Ascending aorta (tissue), 2 donors: ENCODE measurements at places on chromosomes 2 and 18.

- no peak for DNase-seq
Observed at GRCh38 chr2:142650601-142651000, 226.9 kb upstream of the KYNU start.

DNA sequence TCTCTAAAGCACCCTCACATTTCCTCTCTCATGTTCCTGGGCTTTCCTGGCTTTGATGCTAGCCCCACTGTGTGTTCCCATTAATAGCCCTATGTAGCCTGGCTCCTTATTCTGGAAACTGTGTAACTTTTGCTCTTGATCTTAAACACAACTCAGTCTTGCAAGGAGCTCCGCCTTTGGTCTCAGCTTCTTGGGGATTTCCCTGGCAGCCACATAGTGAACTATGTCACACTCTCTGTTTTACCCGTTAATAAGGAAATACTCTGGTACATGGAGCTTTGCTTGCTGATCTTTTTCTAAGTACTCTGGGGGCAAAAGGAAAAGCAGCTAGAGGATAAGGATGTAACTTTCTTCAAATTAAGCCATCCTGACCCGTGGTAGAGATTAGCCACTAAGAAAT is 259.3 kb downstream of the NEDD4L start:
- no peak for DNase-seq

DNA sequence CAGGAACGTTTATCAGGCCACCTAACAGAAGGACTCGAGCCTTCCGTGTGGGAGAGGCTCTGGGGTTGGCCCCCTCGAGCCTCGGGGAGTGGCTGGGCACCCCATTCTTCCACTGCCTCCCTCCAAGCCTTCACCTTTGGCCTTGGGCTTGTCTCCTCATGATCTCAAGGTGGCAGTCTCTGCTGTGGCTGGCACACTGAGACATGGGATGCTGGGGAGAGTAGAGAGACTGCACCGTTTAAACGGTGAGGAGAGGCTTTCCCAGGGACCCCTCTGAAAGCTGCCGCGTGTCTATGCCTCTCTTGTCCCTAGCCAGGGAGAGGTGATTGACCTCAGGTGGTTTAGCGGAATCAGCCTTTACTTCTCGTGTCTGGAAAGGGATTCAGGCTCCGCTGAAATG is 71.0 kb downstream of the DCDC2C start:
- no peak for DNase-seq

GRCh38 chr2:13651684-13652131 is 935.0 kb downstream of the TRIB2 start:
- DNase-seq: no peak

DNA sequence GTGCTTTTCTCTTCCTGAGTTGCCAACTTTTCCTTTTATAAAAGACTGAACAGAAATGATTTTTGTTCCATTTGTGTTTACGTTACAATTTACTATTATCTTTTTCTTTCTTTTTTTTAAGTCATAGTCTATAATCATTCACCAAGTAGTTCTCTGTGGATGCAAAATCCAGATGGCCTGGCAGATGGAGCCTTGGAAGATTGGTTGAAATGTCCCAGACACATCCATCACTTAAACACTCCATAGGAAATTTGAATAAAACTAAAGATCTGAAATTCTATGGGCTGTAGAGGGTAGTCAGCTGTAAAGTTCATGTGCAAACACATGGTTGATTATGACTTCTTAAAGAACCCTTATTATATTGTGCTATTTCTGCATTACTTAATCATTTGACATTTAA is 164.8 kb upstream of the DOCK10 start:
- no peak for DNase-seq

DNA sequence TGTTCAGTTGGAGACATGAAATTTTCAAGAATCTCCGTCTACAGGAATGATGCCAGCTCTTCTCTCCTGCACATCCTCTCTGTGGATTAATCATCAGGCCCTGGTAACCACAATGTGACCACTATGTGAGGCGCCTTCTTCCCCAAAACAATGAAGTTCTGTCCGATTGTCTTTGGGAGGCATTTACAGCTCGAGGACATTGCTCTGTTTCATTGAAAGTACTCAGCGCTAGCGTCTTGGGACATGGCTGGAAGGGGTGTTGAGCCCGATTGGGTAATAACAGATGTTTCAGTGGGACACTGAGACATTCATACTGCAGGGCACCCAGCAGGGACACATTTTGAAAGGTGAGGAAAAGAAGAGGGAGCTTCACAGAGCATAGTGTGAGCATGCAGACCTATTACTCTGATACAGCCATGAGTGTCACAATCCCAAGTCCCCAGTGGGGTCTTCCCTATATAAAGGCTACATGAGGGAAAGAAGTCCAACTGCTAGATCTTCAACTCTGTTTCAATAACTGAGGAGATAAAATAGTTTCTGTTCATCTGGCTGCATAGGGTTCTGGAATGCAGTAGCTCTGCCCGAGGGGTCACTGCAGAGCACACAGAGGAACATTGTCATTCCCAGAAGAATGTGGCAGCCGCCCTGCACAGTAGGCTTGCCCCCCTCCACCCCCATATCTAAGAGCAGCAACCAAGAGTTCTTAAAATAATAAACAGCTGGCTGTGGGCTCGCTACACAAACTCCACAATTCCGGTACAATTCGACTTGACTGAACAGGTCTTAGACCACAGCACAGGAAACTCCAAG is 237.3 kb downstream of the OSR1 start:
- no peak for DNase-seq

- DNase-seq: no peak
Observed at GRCh38 chr2:209307161-209308001, 116.5 kb upstream of the MAP2 start.

DNA sequence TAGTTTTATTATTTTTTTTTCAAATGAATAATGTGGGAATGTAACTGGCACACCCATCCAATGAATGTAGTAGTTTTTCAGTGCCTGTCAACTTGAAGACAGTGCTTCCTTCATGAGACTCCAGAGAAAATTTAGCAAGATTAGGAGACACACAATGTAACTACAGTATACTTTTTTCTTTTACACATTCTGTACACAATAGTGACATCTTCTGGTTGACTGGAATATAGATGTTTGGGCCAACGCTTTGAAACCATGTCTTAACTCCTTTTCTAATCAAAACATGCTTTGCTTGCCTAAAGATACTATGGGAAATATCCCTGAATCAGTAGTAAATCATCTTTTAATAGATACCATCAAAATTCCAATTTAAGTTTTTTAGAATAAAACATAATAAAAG is 229.5 kb upstream of the ZC3H15 start:
- DNase-seq: no peak

DNA sequence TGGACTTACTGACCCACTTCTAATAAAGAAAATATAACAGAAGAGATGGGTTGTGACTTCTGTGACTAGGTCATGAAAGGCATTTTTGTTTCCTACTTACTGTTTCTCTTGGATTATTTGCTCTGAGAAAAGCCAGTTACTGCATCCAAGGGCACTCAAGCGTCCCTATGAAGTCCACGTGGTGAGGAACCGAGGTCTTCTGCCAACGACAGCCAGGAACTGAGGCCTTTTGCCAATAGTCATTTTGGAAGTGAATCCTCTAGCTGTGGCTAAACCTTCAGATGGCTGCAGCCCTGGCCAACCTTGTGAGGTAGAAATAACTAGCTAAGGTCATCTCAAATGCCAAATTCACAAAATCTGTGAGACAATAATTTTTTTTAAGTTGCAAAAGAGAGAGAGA is 449.8 kb upstream of the RGPD4 start:
- DNase-seq: no peak

DNA sequence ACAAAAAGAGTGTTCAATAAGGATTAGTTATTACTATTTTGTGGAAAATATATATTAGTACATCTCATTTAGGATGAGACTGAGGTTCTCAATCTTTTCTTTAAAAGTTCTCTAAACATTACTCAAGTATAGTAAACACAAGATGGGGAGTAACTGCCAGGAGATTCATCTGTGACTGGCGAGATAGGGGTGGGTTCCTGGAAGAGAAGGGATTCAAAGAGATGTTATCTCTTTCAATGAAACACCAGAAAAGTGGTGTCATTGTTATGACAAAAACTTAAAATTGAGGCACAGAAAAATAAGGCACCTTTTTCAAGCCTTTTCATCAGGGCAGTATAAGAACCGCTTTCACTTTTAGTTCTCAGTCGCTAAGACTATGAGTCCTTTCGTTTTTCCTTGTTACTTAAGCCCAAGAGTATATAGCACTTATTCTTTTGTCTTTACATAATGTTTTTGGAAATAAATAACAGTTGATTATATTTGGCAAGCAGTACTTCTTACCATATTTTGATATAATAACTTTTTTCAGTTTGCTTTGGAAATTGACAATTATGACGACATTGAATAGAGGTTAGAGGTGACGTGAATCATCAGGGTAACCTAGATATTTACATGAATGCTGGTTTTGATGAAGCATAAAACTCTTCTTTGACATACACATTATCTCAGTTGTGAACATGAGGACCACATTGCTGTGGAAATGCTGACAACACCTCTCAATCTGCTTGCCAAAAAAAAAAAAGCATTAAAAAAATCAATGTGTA is 393.9 kb upstream of the TCF4 start:
- DNase-seq: no peak

DNA sequence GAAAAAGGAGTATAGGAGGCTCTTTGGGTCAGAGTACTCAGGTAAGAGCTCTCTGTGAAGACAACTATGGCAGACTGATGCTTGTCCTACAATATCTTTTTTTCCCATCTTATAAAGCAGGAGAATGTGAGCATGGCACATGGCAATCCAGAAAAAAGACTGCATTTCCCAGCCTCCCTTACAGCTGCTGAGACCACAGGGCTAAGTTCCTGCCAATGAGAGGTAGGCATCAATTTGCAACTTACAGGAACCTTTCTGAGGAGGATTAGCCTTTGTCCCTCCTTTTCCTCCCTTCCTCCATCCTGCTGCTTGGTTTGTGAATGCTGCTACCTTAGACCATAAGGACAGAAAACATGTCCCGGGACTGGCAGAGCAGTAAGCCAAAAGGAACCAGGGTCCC is 37.8 kb upstream of the ST8SIA5 start:
- DNase-seq: no peak

DNA sequence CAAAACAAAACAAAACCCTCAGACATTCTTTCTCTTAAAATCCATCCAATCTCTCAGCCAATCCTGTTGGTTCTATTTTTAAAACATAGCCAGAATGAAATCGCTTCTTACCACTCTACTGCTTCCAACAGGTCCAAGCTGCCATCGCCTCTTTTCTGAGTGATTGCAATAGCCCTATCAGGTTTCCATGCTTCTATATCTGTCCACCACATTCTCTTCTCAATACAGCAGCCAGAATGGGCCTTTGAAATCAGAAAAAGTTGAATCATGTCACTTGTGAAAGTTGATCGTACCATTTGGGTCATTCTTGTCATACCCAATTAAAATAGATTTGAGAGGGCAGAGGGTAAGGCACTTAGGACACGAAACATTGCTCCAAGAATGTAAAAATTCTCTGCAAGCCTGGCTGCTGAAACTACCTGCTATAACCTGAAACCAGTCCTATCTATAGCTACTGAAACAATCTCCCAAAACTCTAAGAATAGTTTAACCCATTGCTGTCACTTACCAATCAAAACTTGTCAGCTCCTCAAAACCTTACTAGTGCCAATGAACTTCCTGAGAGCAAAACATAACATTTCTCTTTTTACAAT is 3.3 kb upstream of the MTLN start:
- DNase-seq: no peak

DNA sequence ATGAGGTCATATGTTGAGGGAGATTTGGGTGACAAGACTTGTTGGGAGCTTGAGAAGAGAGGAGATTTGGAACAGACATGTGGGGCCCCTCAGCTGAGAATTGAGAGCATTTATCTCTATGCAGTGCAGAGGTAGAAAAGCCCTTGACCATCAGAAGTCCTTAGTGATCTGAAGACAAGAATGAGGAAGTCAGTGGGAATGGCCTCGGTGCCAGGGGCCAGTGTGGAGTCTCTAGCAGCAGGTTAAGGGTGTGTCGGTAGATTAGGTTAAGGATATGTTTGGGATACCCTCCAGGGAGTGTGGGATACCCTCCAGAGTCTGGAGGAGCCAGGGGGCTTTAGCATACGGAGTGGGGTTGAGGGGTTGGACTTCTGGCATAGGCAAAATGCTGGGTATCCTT is 41.6 kb downstream of the FBXO48 start:
- DNase-seq: no peak

DNA sequence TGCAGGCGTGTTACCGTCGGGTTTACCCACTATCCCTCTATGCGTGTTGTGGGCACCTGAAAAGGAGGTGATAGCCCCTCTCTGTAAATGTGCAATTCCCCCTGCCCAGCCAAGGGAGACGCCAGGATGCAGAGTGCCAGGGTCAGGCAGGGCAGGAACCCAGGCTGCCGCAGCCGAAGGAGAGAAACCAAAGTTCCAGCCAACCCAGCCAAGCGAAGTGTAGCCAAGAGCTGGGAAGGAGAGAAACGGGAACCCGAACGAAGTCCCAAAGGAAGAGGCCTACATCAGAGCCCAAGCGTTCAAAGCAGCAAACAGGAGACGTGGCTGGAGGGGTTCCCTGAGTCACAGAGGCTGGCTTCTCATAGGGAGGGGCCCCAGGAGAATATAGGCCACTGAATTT is 24.2 kb upstream of the SPR start:
- no peak for DNase-seq

GRCh38 chr2:238102865-238103264 is 2.7 kb downstream of the ESPNL start:
- DNase-seq: no peak
